LNCaP clone FGC (cell line): ENCODE measurements at places on chromosomes 5 and 9.

GRCh38 chr5:171207256-171207847 lies 101.7 kb upstream of the TLX3 start:
- no peak for DNase-seq

- no peak for DNase-seq
These were observed 16.5 kb downstream of the CSF2 start for GRCh38 chr5:132090107-132090506.

- no peak for DNase-seq
These were observed 79.0 kb upstream of the PTCH1 start for GRCh38 chr9:95595721-95596295.

GRCh38 chr5:134383980-134384697 lies 12.8 kb downstream of the UBE2B start:
- no peak for DNase-seq

- DNase-seq, result no peak
These were observed 19.5 kb downstream of the NCS1 start for GRCh38 chr9:130191749-130192120.

- DNase-seq, result no peak
These were observed 27.0 kb downstream of the CDKN2A start for GRCh38 chr9:21967169-21967568.

GRCh38 chr5:83069096-83069799 lies 7.9 kb downstream of the TMEM167A start:
- DNase-seq, result no peak

GRCh38 chr9:123445981-123446610 lies 90.1 kb downstream of the CRB2 start:
- DNase-seq, result no peak

DNA sequence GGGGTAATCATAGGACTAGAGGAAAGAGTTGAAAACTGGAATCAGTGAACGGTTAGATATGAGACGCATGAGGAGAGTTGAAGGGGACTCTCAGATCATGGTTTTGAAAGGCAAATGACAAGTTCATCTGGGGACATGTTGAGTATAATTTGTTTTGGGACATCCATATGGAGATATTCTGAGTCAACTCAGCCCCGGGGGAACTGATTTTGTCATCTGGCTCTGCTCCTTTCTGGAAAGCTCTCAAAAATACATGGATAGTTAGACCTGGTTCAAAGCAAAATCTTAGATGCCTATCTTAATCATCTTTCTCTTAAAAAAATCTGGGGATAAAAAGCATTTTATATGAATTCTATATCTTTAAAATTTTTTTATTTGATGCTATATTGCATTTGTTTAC lies 161.2 kb downstream of the SNX18 start:
- no peak for DNase-seq

- no peak for DNase-seq
These were observed 12.7 kb upstream of the DNAH5 start for GRCh38 chr5:13957032-13957645.

DNA sequence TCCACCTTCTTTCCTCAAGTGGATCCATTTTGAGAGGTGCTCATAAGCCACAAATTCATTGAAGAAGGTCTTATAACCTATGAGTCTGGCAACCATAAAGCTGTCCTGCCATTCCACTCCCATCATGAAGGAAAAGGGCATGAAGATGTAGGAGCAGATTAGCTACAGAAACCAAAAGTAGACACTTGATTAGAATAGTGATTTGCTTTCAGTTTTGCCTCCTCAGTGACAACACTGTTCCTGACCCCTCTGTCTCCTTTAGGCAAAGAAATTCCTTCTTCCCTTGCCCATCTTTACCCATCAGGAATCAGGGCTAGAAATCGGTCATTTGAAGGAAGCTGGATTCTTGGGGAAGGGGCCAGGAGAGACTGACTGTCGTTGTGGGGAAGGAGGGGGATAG lies 55.2 kb downstream of the SLC28A3 start:
- DNase-seq, result no peak

GRCh38 chr5:2256691-2257280 lies 374.1 kb upstream of the IRX4 start:
- no peak for DNase-seq

DNA sequence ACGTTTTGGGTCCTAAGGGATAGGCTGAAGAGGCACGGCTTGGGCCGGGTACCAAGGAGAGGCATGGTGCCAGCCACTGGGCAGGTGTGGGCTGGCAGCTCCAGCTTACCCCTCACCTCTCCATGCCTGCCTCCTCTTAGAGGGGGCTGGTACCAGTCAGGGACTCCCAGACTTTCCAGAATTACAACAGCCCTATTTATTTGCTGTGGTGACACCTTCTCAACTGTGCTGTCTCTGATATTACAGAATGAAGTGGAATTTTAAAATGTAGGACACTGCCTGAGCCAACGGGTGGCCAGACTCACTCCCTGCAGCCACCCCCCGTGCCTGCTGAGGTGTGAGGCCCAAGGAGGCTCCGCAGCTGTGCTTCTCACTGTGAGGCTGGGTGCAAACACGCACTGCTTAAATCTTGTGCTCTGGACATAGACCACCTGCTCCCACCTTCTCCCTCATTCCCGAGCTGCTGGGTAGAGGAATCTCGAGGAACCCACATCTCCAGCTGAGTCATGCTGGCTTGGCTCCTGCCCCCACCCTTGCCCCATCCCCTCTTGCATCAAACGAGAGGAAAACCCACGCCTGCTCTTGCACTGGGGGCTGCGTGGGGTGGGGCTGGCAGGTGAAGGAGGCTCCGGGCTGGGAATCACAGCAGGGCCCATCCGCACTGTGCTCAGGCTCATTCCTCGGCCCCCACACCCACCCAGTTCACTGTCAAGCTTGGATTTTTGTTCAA lies 47.9 kb downstream of the PRRT1B start:
- DNase-seq, result no peak

DNA sequence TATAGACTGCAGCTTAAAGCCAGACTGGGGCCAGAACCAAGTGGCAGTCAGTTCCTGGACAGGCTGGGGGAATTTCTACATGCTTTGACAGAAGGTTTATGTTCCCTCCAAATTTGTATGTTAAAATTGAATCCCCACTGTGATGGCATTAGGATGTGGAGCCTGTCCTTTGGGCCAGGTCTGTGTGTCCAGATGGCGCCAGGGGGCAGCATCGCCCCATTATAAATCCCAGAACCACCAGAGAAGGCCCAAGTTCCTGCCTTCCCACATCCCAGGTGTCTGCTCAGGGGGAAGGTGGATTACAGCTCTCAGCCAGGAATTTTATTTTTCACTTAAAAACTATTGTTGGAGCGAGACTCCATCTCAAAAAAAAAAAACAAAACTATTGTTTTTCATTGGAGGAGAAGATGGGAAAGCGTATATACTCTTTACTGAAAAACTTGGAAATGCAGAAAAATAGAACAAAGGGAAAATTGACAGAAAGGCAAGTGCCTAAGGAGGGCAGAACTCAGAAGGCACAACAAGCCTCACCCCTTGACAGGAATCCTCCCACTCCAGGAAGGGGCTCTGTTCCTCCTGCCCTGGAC lies 5.0 kb downstream of the IL3 start:
- peak; percentile 36 for DNase-seq
